ENCODE measurements at places on chromosomes 7 and 10.

GRCh38 chr10:19935176-19935575 lies 118.9 kb downstream of the PLXDC2 start:
- no peak for DNase-seq

- DNase-seq = no peak
Observed at GRCh38 chr7:135685306-135686084, 23.2 kb downstream of the STMP1 start.

- DNase-seq = no peak
Observed at GRCh38 chr7:138502023-138502767, 42.1 kb downstream of the TRIM24 start.

- no peak for DNase-seq
Observed at GRCh38 chr10:50260791-50261281, 9.5 kb upstream of the ASAH2 start.

GRCh38 chr7:22885797-22886261 lies 63.2 kb upstream of the TOMM7 start:
- DNase-seq = peak; percentile 42

GRCh38 chr10:113228530-113228929 lies 278.5 kb downstream of the TCF7L2 start:
- no peak for DNase-seq

DNA sequence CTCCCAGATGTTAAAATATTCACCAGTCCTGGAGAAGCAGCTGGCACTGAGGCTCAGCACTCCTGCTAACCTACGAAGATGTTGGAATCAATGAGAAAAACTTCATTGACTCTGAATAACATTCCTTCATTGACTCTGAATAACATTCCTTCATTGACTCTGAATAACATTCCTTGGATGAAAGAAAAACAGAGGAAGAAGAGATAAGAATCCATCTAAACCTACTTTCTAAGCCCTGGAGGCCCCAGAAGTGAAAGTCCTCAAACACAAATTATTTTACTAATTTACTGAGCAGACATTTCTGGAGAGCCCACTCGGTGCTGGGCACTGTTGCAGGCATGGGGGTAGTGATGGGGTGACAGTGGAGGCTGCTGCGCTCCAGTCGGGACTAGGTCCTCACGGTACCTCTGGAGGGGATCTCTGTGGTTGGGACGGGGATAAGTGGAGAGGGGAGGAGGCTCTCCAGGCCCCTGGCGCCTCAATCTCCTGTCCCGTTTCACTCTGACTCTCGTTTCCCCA lies 254.1 kb downstream of the WDR37 start:
- DNase-seq = no peak

GRCh38 chr10:62381385-62382102 lies 7.4 kb downstream of the ZNF365 start:
- DNase-seq = no peak

- DNase-seq = no peak
Observed at GRCh38 chr10:96376483-96376882, 17.7 kb upstream of the OPALIN start.

- DNase-seq = no peak
Observed at GRCh38 chr7:20190560-20191390, 26.4 kb downstream of the MACC1 start.

GRCh38 chr10:29998142-29998808 lies 61.1 kb downstream of the JCAD start:
- peak; percentile 94 for DNase-seq

GRCh38 chr7:44977959-44978335 lies 868 bp downstream of the MYO1G start:
- DNase-seq = no peak

DNA sequence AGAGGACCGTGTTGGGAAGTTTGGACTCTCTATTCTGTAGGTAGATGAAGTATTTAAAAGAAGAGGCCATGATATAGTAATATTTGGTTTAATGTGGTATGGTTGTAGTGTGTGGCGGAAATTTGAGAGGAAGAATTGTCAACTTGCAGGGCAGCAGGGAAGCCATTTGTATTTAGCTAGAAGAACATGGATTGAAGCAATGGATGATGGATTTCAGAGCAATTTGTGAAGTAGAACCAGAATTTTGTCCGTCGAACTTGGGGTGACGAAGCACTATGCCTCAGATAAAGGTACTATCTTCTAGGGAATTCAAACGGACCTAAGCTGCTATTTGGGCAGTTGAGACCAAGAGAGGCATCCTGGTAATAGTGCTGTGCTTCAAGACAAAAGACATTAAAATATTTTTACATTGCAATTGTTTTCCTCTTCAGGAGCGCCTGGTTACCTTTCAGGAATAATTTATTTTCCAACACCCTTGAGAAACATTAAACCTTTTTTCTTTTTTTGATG lies 615 bp upstream of the WBP1L start:
- no peak for DNase-seq

GRCh38 chr7:50068850-50069551 lies 24.0 kb downstream of the ZPBP start:
- DNase-seq = no peak

DNA sequence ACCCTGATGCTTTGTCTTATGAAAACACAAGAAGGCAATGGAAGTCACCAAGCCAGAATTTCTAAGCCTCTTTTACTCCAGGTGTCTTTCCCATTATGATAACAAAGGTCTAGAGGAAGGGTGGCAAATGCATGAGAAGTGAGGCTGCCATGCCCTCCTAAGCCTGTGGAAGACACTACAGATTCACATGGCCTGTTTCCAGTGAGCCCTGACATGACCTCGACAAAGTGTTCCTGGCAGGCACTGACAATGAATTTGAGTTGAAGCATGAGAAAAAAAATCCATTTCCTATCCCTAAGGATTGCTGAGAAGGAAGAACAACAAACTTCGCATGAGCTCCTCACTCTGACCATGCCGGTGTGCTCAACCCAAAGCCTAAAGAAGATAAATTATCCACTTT lies 268.0 kb downstream of the HTR7 start:
- DNase-seq = no peak

DNA sequence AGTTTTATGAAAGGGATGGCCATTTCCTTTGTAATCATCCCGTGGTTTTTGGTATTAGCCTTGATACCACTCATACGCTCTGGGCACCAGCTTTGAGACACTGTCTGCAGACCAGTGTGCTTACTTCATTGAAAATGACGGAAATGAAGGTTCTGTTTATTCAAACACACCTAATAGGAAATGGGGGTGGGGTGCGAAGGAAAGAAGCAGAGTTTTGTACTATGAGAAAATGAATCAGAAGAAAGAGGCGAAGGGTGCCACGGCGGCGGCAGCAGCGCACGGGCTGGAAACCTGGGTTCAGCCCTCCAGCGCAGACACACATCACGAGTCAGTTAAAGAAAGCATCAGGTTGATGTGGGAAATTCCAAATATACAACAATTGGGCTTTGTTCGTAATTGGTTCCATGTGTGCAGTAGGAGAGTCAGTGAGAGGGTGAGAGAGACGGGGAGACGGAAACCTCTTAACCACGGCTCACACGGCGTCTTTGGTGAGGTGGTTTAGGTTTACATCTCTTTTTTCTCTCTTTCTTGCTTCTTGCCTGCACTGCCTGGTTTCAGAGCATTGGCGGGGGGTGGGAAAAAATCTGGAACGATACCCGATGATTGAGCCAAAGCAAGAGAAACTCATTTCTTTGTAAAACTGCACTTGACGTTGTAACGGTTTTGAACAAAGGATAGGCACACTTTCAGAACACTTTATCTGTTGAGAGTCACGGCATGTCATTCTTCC lies 321.2 kb downstream of the FRMD4A start:
- peak; percentile 68 for DNase-seq

DNA sequence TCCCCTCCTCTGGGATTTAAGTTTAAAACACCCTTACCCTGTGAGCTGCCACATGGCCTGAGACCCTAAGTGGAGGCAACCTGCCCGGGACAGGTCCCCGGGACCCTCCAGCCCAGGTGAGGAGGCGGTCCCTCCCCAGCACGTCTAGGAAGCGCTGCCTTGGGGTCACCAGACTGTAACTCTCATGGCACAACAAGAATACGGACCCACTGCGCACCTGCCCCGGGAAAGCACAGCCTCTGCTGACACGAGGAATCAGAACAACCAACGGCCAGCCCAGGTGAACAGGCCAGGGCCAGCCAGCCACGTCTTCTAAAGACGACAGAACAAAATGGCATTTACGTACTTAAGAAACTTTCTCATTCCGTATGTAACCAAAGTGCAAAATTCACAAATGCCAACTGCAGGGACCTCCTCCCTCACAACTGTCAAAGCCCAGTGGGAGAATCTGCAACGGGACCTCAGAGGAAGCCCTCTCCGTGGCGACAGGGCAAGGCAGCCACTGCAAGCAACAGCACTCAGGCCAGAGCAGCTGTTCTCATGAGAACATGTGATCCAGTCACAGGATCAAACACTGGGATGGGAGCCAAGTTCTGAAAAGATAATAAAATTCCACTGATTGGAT lies 208.4 kb downstream of the DIP2C start:
- peak; percentile 79 for DNase-seq

- no peak for DNase-seq
Observed at GRCh38 chr10:44937196-44938005, 22.2 kb upstream of the RASSF4 start.

DNA sequence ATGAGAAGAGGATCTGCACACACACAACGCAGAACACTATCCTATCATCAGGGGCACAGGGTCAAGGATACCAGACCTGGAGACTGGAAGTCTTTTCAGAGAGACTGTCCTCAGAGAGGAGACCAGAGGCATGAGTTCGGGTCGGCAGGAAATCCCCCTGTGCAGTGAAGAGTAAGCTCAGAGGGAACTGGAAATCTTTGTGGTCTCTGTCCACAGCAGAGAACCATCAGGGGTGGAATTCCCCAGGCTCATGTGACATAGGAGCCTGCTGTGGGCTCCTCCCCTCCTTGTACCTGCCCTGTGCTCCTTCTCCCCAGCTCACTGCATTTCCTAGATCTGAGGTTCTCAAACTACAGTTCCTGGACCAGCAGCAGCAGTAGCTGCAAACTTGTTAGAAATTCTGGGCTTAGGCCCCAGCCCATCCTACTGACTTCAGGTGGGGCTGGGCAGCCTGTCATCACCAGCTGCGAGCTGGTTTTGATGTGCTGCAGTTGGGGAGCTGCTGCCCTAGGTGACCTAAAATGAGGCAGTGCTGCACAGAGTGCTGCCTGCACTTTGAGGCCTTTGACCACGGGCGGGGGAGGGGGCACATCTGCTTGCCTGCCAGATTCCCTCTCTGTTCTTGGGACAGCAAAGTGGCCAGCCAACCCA lies 2.4 kb downstream of the ZMIZ2 start:
- no peak for DNase-seq
